ENCODE measurements at places on chromosomes 3 and 15. TPM values are rescaled to one million over a fixed set of nuclear protein-coding genes. Genes with fewer than 3 reads are reported as not detected.

Gene MED12L
- 0.26 TPM for total RNA-seq

Gene POMGNT2
- 6.7 TPM for total RNA-seq

Gene AVEN
- 11.6 TPM for total RNA-seq

Gene C3orf20
- 0.12 TPM for total RNA-seq

Gene SH2D7
- not detected for total RNA-seq

Gene LRRIQ4
- not detected for total RNA-seq

Gene FES
- total RNA-seq, result 8.2 TPM

Gene PGBD4
- 3.3 TPM for total RNA-seq

Gene SOX14
- total RNA-seq, result not detected

Gene SLC24A5
- not detected for total RNA-seq

Gene MEIS2
- not detected for total RNA-seq

Gene ATP6V1A
- 35.7 TPM for total RNA-seq

Gene RHOA
- 434 TPM for total RNA-seq
